ENCODE measurements at places on chromosomes 5 and 9. TPM values are rescaled to one million over a fixed set of nuclear protein-coding genes. Genes with fewer than 3 reads are reported as not detected.

The AQP3 gene
- 2.5 TPM for polyA plus RNA-seq

The RETREG1 gene
- polyA plus RNA-seq: 4.4 TPM

The SGTB gene
- polyA plus RNA-seq: 1.7 TPM

The SMU1 gene
- polyA plus RNA-seq: 8.0 TPM

The HK3 gene
- 102 TPM for polyA plus RNA-seq

GRCh38 chr5:72618708-72619107, 111.5 kb upstream of the ZNF366 start:
- H3K27ac ChIP-seq: no peak overlapping the region
- H3K27me3 ChIP-seq: no peaks in the 10 kb centered on the region
- no peak for DNase-seq
- no peak overlapping the region for H3K4me3 ChIP-seq
- H3K4me1 ChIP-seq: no peaks in the 10 kb centered on the region

DNA sequence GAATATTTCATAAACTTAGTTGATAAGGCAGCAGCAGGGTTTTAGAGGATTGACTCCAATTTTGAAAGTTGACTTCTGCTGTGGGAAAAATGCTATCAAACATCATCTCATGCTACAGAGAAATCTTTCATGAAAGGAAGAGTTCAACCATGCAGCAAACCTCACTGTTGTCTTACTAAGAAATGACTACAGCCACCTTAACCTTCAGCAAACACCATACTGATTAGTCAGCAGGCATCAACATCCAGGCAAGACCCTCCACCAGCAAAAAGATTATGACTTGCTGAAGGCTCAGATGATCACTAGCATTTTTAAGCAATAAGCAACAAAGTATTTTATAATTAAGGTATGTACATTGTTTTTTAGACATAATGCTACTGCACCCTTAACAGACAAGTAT, 7.6 kb downstream of the TMEM174 start:
- peaks cover 3% of the 10 kb centered on the region for H3K27me3 ChIP-seq
- no peaks in the 10 kb centered on the region for H3K4me1 ChIP-seq
- no peak overlapping the region for H3K27ac ChIP-seq
- H3K36me3 ChIP-seq: no peaks in the 10 kb centered on the region
- no peak for DNase-seq

DNA sequence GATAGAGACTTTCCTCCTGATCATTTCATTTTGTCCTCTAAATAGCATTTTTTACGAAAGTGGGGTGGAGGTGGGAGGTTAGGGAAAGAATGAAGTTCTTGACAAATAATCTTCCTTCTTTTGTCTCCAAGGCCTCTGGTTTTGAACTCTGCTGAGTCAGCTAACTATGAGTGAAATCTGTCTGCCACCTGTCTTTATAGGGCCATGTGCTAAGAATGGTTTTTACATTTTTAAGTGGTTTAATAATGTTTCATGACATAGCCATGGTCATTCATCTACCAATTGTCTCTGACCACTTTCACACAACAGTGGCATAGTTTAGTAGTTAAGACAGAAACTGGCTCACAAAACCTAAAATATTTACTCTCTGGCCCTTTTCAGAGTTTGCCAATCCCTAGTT, 7.6 kb downstream of the MAN2A1 start:
- peaks cover 56% of the 10 kb centered on the region for H3K4me1 ChIP-seq
- no peaks in the 10 kb centered on the region for H3K27me3 ChIP-seq
- H3K36me3 ChIP-seq: no peaks in the 10 kb centered on the region
- H3K4me3 ChIP-seq: no peak overlapping the region
- DNase-seq: no peak

- H3K4me1 ChIP-seq: peaks cover 27% of the 10 kb centered on the region
- H3K27ac ChIP-seq: peak overlapping the region; percentile 72
- H3K4me3 ChIP-seq: no peak overlapping the region
- no peaks in the 10 kb centered on the region for H3K36me3 ChIP-seq
- DNase-seq: no peak
Observed at GRCh38 chr9:72509635-72510034, 11.8 kb upstream of the TMC1 start.

DNA sequence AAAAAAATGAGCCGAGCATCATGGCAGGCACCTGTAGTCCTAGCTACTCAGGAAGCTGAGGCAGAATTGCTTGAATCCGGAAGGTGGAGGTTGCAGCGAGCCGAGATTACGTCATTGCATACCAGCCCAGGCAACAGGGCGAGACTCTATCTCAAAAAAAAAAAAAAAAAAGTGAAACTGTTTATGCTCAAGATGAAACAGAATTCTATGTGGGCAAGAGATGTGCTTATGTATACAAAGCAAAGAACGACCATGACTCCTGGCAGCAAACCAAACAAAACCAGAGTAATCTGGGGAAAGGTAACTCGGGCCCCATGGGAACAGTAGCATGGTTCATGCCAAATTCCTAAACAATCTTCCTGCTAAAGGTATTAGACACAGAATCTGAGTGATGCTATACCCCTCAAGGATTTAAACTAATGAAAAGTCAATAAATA, 32.6 kb upstream of the PLAC8L1 start:
- no peaks in the 10 kb centered on the region for H3K36me3 ChIP-seq
- no peaks in the 10 kb centered on the region for H3K27me3 ChIP-seq
- H3K4me3 ChIP-seq: no peak overlapping the region
- DNase-seq: no peak
- H3K4me1 ChIP-seq: no peaks in the 10 kb centered on the region

GRCh38 chr9:135835131-135835530, 72.2 kb downstream of the CAMSAP1 start:
- DNase-seq: no peak
- no peaks in the 10 kb centered on the region for H3K4me1 ChIP-seq
- no peak overlapping the region for H3K27ac ChIP-seq
- no peak overlapping the region for H3K4me3 ChIP-seq

GRCh38 chr9:20376731-20377375, 245.4 kb downstream of the MLLT3 start:
- DNase-seq: no peak
- no peak overlapping the region for H3K27ac ChIP-seq
- H3K4me3 ChIP-seq: no peak overlapping the region
- H3K36me3 ChIP-seq: no peaks in the 10 kb centered on the region
- H3K27me3 ChIP-seq: no peaks in the 10 kb centered on the region

- H3K36me3 ChIP-seq: no peaks in the 10 kb centered on the region
Observed at GRCh38 chr5:131262953-131263541, 806 bp upstream of the CDC42SE2 start.

DNA sequence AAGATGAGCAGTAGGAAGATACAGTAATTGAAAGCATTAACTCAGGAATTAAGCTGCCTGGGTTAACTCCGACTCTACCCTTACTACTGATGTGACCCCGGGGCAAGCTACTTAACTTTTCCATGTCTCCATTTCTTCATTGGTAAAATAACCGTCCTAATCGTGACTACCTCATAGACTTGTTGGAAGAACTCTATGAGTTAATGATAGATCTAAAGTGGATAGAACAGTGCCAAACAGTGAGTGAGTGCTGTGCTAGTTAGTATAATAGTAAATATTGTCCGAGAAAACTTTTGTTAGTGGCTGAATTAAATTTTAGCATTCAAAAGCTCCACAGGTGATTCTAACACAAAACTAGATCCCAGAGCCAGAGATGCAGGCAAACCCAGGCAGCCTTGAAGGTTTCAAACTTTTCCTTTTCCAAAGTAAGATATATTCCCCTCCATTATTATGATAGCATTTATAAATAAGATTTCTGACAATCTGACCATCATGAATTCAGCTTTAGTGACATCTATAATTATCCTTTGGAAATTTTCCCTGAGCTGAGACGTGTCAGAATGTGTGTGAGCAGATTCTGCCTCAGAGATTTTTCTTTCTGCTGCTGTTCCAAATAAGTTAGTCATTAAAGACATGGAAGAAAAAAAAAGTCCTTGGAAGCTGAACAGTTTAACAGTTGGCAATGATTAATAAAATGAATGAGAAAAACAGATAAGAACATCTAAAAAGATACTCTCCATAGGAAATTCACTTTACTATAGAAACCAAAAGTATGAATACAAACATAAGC, 369.5 kb downstream of the PRELID2 start:
- H3K27ac ChIP-seq: no peak overlapping the region
- DNase-seq: no peak
- H3K4me3 ChIP-seq: no peak overlapping the region
- H3K36me3 ChIP-seq: no peaks in the 10 kb centered on the region
- H3K4me1 ChIP-seq: no peaks in the 10 kb centered on the region
- no peaks in the 10 kb centered on the region for H3K27me3 ChIP-seq

- peak; percentile 81 for DNase-seq
- no peak overlapping the region for H3K27ac ChIP-seq
- no peak overlapping the region for H3K4me3 ChIP-seq
- no peaks in the 10 kb centered on the region for H3K36me3 ChIP-seq
Observed at GRCh38 chr9:121718084-121718483, 66.7 kb downstream of the DAB2IP start.

DNA sequence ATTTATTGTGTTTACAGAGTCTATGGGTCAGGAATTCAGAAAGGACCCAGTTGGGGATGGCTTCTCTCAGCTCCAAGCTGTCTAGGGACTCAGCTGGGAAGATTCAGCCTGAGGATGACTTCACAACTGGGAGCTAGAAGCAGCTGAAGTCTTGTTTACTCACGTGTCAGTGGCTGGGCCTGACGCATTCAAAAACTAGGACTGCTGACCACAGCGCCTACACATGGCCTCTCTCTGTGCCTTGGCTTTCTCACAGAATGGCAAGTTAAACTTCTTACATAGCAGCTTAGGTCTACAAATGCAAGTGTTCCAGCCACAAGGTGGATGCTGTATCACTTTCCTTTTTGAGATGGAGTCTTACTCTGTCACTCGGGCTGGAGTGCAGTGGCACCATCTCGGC, 16.3 kb upstream of the PPP2CA start:
- no peak overlapping the region for H3K4me3 ChIP-seq
- H3K4me1 ChIP-seq: peaks cover 7% of the 10 kb centered on the region
- H3K36me3 ChIP-seq: no peaks in the 10 kb centered on the region
- H3K27ac ChIP-seq: no peak overlapping the region

GRCh38 chr9:37372839-37373238, 49.7 kb upstream of the GRHPR start:
- no peak for DNase-seq
- no peaks in the 10 kb centered on the region for H3K27me3 ChIP-seq
- H3K36me3 ChIP-seq: no peaks in the 10 kb centered on the region
- no peak overlapping the region for H3K4me3 ChIP-seq

DNA sequence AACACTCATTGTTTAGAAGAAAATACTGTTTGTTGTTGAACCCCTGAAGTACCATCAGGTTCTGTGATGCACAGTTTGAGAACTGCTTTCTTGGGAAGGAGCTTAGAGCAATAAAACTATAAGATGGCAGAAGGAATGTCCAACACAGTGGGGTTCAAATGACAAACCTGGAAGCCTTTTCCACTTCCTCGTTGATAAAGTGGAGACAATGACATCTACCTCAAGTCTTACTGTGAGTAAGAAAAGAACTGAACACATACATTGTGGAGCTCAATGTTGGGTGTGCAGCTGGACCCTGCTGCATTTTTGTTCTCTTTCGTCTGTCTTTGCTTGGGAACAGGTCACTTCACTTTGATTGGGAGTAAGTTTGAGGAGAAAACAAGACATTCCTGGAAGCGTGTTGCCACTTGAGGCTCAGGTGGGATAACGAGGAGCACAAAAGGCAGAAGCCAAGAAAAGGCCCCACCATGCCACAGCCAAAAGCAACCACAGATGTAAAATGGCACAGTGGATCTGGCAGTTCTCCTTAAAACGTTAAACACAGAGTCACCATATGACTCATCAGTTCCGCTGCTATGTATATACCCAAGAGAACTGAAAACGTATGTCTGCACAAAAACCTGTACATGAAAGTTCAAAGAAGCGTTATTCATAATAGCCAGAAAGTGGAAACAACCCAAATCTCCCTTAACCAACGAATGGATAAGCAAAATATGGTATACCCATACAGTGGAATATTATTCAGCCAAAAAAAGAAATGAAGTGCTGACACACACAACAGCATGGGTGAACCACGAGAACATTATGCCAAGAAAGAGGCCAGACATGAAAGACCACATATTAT, 42.9 kb upstream of the SUB1 start:
- no peaks in the 10 kb centered on the region for H3K27me3 ChIP-seq
- H3K4me1 ChIP-seq: no peaks in the 10 kb centered on the region
- no peak overlapping the region for H3K27ac ChIP-seq
- no peaks in the 10 kb centered on the region for H3K36me3 ChIP-seq
- DNase-seq: no peak

GRCh38 chr5:118653183-118653582, 335.2 kb downstream of the DTWD2 start:
- H3K27me3 ChIP-seq: no peaks in the 10 kb centered on the region
- no peaks in the 10 kb centered on the region for H3K36me3 ChIP-seq
- no peak overlapping the region for H3K27ac ChIP-seq
- no peaks in the 10 kb centered on the region for H3K4me1 ChIP-seq
- DNase-seq: no peak
- no peak overlapping the region for H3K4me3 ChIP-seq

GRCh38 chr9:111050819-111051218, 12.5 kb upstream of the LPAR1 start:
- H3K27ac ChIP-seq: no peak overlapping the region
- H3K36me3 ChIP-seq: no peaks in the 10 kb centered on the region
- no peaks in the 10 kb centered on the region for H3K4me1 ChIP-seq
- H3K4me3 ChIP-seq: no peak overlapping the region

DNA sequence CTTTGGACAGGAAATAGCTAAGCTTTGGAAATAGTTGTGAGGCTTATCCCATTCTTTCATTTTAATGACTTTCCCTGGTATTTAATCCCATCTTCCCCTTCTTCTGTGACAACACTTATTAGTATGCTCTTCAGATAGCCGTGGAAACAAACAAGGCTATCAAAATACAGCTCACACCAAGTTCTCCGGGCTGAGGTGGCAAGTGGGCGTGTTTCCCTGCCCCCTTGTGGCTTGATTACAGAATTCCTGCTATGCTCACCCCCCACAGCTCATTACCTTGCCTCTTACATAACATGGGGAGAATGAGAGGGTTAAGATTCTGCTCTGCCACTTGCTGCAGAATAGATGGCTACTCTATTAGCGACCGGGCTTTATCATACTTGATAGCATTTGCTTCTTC, 437.1 kb upstream of the TLE4 start:
- H3K4me1 ChIP-seq: no peaks in the 10 kb centered on the region
- H3K27ac ChIP-seq: no peak overlapping the region
- no peak for DNase-seq
- no peak overlapping the region for H3K4me3 ChIP-seq
- no peaks in the 10 kb centered on the region for H3K36me3 ChIP-seq

DNA sequence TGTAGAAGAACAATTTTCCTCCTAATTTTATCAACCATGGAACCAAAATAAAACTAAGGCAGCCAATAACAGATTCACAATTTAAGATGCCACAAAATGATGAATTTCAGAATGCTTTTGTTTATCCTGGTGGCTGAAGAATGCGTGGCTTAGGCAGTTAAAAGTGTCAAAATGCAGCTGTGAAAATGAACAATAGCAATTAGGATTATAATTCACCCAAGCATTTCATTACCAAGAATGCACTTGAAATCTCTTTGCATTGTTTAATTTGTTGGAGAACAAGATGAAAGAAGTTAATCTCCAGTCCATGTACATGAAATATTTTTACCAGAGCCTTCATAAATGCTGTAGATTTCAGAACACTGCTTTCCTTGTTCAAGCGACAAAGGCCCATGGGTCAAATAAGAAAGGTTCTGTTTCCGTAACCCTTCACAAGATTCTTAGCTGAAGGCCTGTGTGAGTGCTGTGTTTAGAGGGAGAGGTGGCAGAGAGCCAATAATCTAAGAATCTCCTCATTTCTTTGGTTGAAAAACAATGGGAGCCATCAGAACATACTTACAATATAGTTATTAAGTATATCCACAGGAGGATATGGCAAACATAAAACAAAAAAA, 39.3 kb downstream of the CLINT1 start:
- no peak overlapping the region for H3K4me3 ChIP-seq
- DNase-seq: no peak
- no peaks in the 10 kb centered on the region for H3K27me3 ChIP-seq
- H3K36me3 ChIP-seq: no peaks in the 10 kb centered on the region
- H3K4me1 ChIP-seq: peaks cover 10% of the 10 kb centered on the region

All from adrenal gland (tissue), 19 donors.